ENCODE measurements at places on chromosomes 1 and 21.
A peak's percentile ranks its signal among the peaks of the same experiment; 100 is the strongest.

- DNase-seq = peak; percentile 9
Measured at GRCh38 chr1:212315907-212316306, 30.7 kb downstream of the PPP2R5A start.

- no peak for DNase-seq
Measured at GRCh38 chr1:194277927-194278326, 1091.5 kb upstream of the B3GALT2 start.

DNA sequence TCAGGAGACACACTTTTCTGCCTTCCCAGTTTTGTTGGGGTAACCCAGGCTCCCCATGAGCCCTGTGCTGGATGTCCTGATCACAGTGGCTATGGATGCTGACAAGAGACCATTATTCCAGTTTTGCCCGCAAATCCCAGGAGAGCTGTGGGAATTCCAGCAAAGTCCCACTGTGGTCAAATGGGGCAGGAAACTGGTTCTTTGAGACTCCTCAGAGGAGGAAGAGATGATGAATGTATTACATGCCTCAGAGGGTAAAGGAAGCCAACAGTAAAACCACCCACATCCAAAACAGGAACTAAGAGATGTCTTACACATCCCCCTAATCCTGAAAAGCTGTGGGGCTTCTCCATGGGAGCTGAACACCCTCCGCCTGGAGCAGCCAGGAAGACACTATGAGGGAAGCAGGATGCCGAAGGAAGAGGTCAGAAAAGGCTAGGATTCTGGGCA, 12.8 kb upstream of the MPZL1 start:
- no peak for DNase-seq

GRCh38 chr1:42014823-42015222, 96.1 kb upstream of the HIVEP3 start:
- no peak for DNase-seq

GRCh38 chr1:21232044-21232443, 55.3 kb upstream of the EIF4G3 start:
- DNase-seq = peak; percentile 10

GRCh38 chr1:203596673-203597210, 29.9 kb upstream of the ATP2B4 start:
- DNase-seq = no peak

- no peak for DNase-seq
Measured at GRCh38 chr1:221840511-221841243, 98.8 kb upstream of the DUSP10 start.

- no peak for DNase-seq
Measured at GRCh38 chr1:89842567-89843272, 21.9 kb downstream of the LRRC8D start.

DNA sequence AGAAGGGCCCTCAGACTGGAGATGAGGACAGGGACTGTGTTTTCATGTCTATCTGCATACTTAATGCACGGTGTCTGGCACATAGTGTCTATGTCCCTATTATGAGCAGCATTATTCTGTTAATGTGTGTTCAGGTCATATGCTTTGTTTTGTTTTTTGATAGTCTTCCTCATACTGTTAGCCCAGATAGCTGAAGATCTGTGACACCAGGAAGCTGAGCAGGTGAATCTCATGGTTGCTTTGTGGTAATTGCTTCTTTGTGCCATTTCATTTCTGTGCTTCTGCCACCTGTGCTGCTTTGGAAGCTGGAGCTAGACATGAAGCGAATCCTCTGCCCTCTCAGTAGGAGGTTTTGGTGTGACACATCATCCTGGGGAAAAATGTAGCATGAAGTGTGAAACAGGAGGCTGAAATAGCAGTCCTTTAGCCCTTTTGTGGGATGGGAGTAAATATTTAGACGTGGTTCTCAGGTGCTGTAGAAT, 15.8 kb downstream of the SMAP2 start:
- peak; percentile 90 for DNase-seq

DNA sequence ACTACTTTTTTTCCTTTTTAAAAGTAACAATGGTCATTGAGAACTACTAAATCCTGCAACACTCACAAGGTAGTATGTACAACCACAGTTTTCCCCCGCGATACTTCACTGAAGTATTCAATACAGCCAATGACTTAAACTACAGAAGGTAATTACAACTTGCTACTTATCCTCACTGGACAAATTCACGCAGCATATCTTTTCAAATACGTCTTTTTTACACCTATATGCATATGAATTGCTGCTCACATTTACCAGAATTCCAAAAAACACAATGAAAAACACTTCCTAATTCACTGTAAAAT, 12.4 kb downstream of the NRIP1 start:
- no peak for DNase-seq

DNA sequence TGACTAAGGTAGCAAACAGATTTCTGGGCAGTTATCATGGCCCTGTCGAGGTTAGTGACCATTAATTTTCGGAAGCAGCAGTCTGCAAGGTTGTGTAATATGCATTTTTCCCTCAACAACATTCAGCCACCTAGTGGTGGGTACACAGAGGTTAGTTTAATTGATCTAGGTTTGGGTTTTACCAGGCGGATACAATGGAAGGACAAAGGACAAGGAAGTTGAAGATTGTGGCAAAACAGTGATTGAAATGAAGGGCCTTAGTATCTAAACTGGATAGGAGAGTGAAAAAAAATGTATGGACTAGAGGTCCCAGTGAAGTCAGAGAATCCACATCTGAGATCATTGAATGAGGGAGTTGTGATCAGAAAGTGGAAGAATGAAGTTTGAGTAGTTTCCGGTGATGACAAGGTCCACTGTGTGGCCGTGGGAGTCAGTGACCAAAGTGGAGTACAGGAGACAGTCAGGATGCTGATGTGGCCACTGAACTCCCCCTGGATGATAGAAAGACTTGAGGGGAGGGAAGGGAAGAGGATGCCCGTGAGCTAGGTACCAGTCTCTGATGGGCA, 2.8 kb downstream of the ARMH1 start:
- no peak for DNase-seq

DNA sequence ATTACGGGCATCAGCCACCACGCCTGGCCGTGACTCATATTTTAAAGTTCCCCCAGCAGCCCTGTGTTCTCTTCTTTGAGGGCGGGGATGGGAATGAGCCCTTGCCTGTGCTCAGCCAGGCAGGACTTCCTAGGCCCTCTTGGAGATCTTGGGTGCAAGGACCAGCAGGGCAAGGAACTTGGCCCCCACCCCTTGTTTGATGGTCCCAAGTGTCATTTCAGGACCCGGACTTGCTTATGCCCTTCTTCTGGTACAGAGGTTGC, 9.3 kb downstream of the RASSF5 start:
- DNase-seq = no peak

DNA sequence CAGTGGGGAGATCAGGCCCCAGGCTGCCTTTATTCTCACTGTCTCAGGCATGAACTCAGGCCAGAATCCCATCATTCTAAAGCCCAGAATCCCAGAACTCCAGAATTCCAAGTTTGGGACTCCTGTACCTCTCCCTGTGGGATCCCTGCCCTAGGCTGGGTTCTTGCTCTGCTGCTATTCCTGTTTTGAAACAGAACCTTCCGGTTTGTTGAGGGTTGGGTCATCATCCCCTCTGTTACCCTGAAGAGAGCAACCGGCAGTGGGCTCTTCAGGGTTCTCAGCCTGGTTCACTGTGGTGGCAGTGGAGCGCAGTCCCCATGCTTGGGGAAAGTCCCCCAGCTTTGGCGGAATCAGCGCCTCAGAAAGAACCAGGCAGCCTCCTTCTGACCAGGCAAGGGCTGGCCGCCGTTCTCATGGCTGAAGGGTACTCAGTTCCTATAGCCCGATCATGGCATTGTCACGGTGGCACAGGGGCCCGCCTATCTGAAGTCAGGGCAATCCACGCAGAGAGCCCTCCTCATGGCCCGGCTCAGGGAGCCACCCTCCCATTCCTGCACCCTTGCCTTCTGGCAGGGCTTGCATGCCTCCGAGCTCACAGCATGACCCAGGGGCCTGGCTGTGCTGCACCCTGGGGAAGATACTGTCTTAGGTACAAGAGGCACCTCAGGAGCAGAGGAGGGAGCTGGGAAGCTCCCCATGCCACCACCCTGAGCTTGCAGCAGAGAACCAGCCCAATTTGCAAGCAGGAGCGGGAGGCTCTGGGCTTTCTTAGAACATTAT, 335.6 kb upstream of the VAMP3 start:
- DNase-seq = no peak

DNA sequence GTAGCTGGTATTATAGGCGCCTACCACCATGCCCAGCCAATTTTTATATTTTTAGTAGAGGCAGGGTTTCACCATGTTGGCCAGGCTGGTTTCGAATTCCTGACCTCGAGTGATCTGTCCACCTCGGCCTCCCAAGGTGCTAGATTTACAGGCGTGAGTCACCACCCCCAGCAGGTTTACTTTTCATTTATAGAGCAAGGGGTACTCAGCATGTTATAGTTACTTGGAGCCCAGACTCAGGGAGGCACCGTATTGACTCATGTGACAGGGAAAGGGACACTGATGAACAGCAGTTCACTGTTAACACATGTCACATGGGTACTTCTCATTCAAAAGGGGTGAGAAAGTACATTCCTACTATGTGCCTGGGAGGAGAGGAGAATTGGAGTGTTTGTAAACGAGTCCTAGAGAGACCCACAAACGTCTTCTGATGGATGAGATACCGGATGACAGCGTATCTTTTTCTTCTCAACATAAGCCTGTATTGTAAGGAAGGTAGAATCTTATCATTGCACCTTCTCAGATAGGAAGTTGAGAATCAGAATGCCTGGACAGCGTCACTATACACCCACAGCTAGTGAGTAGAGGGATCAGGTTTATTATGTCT, 510.0 kb downstream of the USP25 start:
- no peak for DNase-seq

GRCh38 chr1:62384276-62385005, 52.4 kb upstream of the USP1 start:
- DNase-seq = peak; percentile 100

- DNase-seq = peak; percentile 58
Measured at GRCh38 chr1:232378266-232379062, 251.5 kb downstream of the SIPA1L2 start.

DNA sequence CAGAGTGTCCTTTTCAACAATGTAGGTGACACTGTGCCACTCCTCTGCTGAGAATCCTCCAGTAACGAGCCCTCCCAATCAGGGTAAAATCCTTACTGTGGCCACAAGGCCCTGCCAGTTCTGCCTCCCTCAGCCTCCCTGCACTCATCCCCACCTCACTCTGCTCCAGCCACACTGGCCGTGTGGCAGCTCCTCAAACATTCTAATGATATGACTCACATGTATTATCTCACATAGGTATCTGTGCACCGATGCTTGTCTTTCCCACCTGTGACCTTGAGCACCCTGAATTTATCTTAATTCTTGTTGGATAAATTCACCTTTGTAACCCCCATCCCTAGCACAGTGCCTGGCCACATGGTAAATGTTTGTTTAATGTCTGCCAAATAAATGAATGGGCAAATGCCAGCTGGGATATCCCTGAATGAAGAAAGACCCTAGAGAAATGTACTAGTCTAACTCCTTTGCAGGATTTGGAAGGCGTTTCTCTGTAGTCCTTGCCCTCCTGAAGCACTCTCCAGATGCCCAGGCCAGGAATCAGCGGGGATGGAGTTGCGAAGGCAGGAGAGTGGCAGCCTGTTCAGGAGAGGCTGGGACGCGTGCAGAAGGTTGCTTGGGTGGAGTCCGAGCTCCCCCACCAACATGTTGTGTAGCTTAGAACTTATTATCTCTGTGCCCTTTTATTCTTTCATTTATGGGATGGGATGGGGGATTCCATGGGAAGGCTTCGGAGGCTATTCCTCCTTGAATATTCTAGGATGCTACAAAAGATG, 106.0 kb downstream of the TMEM53 start:
- no peak for DNase-seq

DNA sequence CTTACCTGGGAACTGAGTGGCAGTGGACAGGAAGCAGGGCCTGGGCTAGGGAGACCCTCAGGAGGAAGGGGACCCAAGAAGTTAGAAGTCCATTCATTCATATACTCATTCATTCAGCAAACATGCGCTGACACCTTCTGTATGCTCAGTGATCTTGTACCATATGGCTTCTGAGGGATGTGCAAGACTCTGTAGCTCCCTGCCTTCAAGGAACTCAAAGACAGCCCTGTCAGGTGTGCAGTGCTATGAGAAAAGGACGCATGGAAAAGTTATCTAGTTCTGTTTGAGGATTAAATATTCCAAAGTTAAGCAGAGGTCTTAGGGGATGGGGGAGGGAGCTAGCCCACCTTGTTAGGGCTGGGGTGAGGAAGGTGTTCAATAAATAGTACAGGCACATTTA, 12.5 kb downstream of the DMAP1 start:
- DNase-seq = no peak

DNA sequence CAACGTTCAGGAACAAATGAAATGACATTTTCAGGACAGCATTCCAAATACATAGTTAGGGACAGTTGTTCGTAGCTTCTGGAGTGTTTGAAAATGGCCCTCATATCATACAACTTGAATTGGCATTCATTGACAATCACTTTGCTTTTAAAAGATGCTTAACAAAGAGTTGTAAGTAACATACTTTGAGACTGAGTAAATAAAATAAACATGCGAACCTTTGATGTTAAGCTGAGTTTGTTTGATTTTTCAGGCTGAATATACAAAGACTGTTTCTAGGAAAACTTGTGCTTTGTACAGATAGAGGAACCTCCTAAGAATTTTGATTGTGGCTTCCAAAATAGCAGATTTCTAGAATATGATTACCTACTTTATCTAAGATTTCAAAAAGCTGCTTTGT, 45.3 kb downstream of the ITSN1 start:
- no peak for DNase-seq

- DNase-seq = no peak
Measured at GRCh38 chr1:193799948-193800690, 613.7 kb upstream of the B3GALT2 start.

DNA sequence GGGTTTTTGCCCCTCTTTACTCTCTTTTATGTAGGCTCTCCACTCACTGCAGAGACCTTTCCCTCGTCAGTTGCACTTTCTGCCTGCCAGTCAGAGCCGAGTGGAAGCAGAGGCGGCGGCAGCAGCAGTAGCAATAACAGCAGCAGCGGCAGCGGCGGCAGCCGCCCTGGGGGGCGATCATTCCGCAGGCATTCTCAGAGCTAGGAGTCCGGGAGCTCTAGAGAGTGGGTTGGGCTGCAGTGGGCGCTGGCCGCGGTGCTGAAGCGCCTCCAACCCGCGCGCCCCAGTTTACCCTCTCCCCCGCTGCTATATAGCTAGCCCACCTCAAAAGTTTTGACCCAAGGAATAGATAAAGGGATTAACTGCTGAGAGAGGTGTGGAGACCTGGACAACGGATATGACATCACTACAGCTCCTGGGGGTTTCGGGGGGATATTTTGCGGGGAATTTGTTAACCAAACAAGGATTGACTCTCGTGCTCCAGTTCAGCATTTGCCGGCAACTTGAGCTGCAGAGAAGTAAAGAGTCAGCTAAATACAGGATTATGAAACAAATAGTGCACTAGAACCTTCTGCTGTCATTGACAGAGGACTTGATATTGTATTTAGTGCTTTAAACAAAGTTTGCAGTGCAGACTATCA, at the start of gene OLFM3:
TSS of gene OLFM3 (minus strand) at position 102 of the 641 bp plus-strand sequence.
- DNase-seq = no peak

- no peak for DNase-seq
Measured at GRCh38 chr1:244599937-244600350, 53.0 kb upstream of the DESI2 start.

DNA sequence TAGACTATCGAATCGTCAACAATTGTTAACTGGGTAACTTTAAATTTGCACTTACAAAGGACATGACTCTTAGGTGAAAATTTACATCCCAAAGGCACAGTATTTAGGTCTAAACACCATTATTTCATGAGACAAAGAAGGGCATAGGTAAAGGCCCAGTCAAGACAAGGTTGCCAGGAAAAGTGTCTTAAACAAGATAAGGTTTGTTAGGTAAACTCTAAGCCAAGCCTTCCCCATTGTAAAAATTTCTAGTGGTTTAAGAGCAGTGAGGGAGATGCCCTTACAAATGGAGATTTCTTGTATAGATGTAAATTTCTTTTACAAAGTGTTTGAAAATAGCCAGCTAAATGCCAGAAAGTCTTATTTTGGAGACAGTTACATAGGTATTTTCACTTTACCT, 36.9 kb upstream of the FNBP1L start:
- DNase-seq = no peak

All from NCI-H2029 treated with DMSO at 0.1 percent for 48 hours (cell line).